Activated T-cell treated with anti-CD3 and anti-CD28 coated beads, Interleukin-2, amount 50 U/mL, for 1 hour (primary cell): ENCODE measurements at places on chromosomes 5 and 9.

DNA sequence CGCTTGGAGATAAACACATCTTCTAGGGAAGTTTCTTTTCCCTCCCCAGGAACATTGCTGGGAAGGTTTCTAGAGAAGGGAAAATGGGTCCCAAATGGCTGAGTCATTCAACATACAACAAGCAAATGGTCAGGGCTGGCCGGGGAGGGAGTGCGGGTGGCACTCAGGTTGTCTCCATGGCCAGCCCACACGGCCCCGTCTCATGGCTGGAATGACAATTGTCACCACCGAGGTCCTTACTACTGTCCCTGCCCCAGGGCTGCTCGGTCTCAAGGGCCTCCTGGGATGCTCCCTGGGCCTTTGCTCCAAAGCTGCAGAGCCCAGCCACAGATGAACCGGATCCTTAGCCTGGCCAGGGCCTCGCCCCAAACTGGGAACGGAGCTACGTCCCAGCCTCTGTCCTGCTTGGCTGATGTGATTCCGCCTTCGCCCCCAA is 121.9 kb downstream of the FGF18 start:
- DNase-seq, result no peak

DNA sequence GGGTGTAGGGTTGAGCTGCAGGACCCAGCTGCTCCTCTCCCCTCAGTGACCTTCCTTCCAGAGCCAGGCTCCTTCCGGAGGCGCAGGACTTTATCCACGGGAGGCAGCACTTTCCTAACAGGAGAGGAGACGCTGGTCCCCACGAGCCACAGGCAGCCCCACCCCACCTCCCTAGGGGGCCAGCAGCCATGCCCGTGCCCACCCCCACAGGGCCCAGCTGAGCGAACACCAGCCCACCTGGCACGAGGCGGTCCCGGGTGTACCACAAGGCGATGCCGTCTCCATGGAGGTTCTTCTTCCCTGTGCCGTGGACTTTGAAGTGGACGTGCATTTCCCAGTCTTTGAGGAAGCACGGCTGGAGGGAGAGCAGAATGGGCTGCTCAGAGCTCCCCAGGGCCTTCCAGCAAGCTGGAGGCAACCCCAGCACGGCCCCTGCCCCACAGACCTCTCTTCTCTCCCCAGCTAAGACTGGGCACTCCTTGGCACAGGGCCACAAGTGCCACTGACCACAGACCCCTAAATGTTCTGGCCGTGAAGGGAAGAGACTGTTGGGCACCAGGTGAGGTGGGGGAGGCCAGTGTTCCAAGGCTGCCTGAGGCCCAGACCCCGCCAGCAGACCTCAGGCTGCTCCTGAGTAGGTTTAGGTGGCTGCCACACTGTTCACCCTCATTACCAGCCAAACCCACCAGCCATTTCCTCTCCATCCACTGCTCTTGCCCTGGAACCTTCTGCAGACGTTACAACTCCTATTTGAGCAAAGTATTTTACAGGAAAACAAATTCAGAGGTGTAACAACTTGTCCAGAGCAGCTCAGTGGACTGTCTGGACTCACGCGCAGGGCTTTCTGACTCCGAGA is 13.0 kb downstream of the LMAN2 start:
- no peak for DNase-seq

DNA sequence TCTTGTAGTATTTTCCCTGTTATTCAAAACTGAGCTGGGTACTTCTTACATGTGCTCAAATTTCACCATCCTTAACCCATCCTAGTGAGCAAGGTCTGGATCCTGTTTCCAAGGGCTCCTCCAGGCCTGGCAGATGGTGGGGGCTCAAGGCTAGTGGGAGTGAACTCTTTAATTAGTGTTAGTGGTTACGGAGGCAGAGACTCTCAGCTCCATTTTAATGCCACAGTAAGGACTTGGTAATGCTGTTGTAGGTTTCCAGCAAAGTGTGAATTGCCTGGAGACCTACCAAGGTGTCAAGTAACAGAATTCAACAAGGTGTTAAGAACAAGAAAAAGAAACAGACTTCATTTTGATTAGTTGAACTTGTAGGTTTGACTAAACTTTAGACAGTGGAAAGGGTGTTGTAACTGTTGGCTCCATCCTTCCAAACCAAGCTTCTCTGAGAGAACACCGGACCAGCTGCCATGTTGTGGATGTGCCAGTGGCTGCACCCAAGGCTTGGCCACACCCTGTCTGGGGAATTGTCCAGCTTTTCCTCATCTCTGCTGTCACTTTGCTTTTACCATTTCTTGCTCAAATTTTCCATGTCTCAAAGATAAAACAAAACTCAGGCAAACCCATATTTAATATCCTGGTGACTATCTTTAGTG is 98.7 kb downstream of the ADCY2 start:
- no peak for DNase-seq

DNA sequence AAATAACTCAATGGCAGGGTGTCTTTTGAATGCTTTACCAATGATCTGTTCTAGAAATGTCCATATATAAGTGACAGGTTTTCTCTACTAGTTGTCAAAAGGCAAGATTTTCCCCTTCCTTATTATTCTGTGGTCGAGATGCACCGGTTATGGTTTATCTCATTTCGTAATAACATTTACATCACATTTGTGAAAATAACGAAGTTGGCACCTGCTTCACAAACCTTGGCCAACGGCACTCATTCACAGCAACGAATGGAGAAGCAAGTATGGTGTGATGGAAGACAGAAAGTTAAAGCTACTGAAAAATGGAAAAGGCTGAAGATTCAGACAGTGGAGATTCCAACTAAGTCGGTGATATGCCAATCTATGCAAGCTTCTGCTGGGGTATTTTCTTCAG is 235.8 kb downstream of the KCTD16 start:
- no peak for DNase-seq

DNA sequence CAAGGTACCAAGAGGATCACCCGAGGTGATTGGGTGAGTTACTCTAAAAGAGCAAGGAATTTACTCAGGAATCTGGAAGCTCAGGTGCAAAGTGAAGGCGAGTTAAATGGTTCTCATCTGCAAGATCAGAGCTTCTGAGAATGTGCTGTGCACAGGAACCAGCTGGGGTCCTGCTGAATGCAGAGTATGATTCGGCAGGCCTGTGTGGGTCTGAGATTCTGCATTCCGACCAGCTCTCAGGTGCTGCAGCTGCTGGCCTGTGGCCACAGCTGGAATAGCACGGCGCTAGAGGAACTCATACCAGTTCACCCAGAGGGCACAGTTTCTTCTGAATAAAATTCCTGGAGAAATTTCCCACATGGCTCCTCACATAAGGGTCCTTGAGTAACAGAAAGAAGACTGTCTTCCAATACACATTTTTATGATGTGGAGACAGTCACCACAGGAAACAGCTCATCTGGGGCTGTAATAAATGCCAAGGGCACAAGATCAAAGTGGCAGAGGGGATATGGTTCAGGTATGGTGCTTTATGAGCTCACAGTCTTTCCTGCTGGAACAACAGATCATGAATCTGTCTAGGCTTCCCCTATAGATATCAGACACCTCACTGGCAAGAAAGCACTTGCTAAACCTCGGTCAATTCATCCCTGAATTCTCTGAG is 83.9 kb downstream of the PTPN3 start:
- no peak for DNase-seq

DNA sequence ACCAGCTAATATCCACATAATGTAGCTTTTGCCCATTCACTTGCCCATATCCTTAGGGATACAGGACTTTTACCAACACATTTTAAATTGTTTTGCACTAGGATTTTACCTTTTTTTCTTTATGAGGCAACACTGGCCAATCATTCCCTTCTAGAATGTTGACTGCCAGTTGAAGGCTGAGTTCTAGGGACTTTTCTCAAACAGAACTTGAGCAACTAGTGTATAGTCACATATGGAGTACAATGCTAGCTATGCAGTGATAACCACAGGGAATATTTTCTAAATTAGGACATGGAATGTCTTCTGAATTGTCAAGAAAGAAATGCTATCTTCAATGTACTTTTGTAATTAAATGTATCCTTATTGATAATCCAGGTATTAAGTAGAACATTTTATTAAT is 133.6 kb downstream of the OXCT1 start:
- no peak for DNase-seq

DNA sequence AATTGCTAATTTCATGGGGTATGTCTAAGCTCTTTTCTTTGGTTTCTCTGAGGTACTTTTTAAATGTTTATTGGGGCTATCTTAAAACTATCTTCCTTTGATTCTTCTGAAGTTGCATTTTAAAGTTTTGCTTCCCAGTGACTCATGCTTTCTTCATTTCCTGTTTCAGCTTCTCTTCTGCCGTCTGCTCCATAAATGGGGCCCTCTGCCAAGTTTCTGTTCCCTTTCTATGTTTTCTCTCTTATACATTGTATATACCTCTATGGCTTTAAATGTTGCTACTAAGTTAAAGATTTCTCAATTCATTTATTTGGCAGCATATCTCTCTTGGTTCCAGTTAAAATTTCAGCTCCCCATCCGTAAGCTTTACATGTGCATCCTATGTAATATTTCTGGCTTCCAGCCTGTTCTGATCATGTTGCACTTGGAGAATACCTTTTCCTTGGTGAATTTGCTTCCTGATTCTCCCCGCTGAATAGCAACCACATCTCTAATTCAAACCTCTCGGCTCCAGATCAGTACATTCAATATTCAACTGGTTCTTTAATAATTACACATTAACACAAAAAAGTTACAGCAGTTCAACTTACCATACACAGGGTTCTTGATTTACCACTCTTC is 125.3 kb downstream of the ST8SIA4 start:
- DNase-seq, result no peak

GRCh38 chr5:124701016-124701415 is 45.4 kb downstream of the ZNF608 start:
- DNase-seq, result no peak

DNA sequence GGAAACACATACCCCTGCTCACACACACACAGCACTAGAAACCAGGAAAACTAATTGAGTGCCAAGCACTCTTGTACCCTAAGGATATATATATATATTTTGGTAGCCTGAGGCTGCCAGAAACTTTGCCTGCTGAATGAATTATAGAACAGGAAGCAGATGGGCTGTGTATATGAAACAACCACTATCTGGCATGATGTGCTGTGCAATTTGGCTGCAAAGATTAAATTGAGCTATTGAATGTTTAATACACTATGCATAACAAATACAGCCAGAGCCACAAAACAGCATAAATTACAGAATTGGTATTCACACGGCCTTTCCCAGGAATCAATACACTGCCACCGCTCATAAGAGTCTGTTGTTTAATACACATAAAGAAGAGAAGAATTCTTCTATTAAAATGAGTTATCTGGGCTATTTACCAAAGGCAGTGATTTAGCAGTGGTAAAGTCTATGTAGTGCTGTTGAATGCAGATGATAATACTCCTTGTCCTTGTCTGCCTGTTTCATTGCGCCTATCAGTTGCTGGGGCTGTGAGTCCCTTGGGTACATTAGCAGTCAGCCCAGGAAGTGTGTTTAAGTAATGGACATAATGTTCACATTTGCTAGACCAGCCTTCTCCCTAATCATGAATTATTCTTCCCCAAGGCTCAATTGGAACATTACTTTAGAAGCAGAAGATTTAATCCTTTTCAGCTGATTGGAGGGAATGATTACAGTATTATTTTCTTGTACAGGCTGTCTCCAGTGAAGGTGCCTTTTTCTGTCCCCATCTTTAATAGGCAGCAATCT is 294.3 kb downstream of the TLE1 start:
- DNase-seq, result no peak

DNA sequence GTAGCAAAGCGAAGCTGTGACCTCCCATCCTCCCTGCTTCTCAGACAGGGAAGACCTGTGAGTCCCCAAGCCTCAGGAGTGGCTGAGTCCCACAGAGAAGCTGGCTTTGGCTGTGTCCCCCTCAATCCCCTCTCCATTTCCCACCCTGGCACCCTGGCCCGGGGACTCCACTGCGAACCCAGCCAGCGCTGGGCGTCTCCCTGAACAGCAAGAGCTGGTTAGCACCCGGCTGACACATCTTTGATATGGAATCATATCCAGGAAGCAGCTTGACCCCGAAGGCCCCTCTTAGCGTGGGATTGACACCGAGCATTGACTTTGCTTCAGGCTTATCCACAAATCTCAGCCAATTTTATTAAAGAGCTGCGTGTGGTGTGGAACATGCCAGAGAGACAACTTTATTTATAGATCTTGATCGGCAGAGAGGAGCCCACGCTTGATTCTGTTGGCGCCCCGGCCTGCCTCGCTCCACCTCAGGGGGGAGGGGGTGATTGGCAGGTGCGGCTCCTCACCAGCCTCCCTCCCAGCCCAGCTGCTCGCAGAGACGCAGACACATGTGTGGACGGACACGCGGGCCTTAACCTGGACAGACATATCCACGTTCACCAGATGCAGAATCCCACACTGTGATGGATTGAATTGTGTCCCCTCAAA is 120.7 kb upstream of the MVB12B start:
- no peak for DNase-seq

DNA sequence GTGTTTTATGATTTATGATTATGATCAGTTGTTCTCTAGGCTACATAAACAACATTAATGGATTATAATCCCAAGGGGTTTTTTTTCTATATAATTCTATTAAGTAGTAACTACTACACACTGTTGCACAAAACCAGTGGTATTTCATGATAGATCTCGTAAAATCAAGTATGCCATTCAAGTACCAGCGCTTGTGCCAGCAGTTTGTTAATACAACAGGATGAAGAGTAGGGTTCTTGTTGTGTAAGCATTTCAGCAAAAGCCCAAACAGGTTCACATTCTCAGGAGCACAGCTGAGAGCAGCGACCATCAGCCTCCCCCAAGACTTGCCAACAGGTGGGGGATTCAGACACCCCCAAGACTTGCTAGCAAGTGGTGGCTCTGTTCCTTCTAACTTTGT is 88.8 kb downstream of the CTNND2 start:
- DNase-seq, result no peak

- no peak for DNase-seq
These were observed 2.8 kb downstream of the RORB start for GRCh38 chr9:74499770-74500583.

- DNase-seq, result no peak
These were observed 75.7 kb upstream of the SMARCA2 start for GRCh38 chr9:1939466-1939865.

DNA sequence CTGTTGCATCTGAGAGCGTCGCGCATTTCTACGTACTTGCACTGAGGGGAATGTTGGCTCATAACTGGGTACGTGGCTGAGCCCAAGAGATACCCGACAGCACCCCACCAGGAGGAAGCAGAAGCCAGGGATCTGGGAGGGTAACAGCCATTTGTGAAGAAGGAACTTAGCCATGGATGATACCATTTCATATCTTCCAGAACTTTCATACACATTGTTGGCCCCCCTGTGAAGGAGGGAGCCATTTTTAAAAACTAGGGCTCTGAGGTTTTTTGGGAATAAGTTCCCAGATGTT is 101.4 kb upstream of the SLC44A1 start:
- no peak for DNase-seq

DNA sequence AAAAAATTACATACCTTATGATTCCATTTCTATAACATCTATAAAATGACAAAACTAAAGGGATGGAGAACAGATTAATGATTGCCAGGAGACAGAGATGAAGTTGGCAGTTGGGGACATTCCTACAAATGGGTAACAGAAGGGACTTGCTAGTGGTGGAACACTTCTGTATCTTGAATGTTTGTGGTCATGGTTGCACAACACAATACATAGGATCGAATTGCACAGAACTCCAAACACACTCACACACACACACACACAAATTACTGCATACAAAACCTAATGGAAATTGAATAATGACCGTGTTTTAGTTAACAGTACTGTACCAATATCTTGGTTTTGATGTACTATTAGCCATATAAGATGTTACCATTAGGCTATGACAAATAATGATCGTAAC is 330.7 kb upstream of the POU5F2 start:
- DNase-seq, result no peak

GRCh38 chr5:10372726-10373709 is 19.5 kb downstream of the MARCHF6 start:
- DNase-seq, result no peak
